ENCODE measurements at places on chromosomes 11 and 22.

- no peak for DNase-seq
Observed at GRCh38 chr22:43529934-43530333, 118.1 kb downstream of the MPPED1 start.

GRCh38 chr11:125945797-125946520 is at the start of gene VSIG10L2:
VSIG10L2 (plus strand) TSS chr11:125946044; CDS start chr11:125946056, 12 bp downstream.
- no peak for DNase-seq

DNA sequence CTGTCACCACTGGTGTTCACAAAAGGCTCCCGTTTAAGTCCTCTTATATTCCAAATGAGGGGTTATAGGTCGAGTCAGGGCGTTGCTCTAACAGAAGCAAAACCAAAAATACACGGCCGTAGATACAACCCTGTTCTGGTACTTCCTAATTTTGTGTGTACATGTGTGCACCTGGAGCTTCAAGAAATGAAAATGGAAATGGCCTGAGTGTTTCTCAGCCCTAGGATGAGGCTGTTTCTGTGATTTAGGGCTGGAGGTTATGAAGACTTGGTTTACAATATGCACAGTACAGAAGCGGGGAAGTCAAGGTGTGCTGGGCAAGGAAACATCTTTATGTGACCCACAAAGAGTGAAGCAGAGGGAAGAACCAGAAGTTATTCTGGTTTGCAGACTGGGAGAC is 110.4 kb upstream of the OR4B1 start:
- no peak for DNase-seq

GRCh38 chr22:43566021-43566420 is 154.2 kb downstream of the MPPED1 start:
- no peak for DNase-seq

DNA sequence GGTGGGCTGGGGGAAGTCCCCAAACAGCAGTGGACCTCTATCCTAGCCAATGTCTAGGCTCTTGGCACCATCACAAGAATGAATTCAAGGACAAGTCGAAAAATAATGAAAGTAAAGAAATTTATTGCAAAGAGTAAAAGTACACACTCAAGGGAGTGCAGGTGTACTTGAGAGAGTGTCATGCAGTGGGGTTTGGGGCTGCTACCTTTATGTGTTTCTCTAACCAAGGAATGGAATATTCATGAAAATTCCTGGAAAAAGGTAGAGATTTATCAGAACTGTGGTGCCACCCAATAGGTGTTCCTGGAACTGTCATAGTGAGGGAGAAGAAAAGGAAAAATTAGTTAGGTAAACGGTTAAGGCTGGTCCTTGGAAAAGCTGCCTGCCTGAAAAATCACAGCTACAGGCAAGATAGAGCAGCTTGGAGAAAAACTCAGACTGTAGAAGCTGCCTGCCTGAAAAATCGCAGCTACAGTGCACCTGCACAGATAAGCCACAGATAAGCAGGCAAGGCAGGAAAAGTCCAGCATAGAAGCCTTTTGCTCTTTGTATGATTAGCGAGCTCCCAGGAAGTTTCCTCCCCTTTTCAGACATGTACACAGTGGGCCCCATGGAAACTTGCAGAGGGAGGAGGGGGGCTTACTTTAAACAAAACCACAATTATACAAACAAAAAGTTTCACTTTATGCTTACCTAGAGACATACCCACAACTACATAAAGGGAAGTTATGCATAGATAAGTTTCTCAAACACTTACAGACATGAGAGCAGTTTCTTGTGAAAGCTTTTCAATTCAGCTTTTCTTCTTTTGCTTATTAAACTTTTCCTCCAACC is 71.4 kb upstream of the B3GNT6 start:
- DNase-seq: no peak

DNA sequence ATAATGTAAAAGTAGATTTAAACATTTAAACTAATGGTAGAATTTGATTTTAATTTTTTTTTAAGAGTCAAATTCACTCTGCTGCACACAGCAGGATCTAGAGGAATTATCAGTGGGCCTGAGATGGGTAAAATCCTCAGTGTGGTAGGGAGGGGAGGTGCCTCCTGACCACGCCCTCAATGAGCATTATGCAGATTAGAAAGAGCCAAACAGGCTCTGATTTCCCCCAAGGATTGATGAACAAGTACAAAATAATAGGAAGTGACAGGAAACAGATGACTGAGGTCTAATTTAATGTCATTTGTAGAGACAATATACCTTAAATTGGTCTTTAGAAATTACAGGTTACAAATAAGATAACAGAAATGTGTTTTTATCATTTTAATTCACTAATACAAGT is 155.2 kb downstream of the DCDC1 start:
- no peak for DNase-seq

DNA sequence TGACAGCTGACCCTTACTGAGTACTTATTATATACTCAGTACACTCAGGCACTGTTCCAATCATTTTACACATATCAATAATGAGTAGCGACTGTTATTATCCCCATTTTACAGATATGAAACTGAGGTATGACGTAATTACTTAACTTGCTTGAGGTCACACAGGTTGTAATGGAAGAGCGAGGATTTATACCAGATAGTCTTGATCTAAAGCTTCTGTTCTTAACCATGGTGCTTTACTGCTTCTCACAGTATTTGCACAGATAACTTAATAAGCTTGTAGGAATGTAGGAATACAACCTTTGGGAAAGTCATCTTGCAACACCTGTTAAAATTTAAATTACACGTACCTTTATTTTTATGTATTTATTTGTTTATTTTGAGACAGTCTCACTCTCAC is 31.7 kb upstream of the TMEM135 start:
- DNase-seq: no peak

DNA sequence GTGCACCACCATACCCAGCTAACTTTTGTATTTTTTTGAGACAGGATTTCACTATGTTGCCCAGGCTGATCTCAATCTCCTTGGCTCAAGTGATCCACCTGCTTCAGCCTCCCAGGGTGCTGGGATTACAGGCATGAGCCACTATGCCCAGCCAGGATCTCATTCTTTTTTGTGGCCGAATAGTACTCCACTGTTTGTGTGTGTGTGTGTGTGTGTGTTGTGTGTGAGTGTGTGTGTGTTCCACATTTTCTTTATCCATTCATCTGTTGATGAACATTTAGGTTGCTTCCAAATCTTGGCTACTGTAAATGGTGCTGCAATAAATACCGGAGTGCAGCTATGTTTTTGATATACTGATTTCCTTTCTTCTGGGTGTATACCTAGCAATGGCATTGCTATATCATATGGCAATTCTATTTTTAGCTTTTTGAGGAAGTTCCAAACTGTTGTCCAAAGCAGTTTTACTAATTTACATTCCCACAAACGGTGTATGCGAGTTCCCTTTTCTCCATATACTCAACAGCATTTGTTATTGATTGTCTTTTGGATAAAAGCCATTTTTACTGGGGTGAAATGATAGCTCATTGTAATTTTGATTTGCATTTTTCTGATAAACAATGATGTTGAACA is 105.4 kb downstream of the TTC28 start:
- no peak for DNase-seq

DNA sequence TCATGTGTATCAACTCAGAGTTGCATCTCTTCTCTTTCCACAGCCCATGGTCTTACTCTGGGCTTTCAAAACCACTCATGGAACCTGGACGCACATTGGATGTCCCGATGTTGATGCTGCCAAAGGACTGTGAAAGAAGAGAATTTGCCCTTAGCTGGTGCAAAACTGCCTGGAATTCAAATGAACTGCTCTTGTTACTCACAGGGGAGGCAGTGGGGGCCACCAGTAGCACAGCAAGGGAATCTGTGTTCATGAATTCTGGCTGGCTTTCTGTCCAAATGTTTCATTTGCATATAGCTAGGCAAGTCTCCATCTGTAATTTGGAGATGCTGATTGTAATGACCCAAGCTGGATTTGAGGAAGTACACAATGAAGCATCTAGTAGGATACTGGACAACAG is 24.9 kb downstream of the LMO2 start:
- no peak for DNase-seq

DNA sequence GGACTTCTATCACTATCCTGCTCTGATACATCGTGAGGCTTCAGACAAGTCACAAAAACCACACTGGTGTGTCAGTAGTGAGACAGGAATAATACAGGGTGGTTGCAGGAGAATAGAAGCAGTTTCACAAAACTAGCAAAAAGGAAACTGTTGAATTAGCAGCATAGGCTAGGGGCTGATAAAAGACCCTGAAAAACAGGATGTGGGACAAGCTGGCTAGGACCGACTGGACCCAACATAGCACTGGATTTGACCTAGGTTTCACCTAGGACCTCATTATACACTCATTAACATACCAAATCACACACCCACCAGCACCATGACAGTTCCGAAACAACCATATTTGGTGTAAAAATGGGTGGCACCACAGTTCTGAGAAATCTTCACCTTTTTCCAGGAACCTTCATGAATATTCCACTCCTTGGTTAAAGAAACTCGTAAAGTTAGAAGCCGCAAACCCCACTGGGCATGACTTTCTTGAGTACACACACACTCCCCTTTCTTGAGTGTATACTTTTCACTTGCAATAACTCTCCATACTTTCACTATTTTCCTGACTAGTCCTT is 76.2 kb downstream of the SLC1A2 start:
- DNase-seq: no peak

- peak; percentile 47 for DNase-seq
Observed at GRCh38 chr11:6402561-6402981, 12.3 kb downstream of the SMPD1 start.

DNA sequence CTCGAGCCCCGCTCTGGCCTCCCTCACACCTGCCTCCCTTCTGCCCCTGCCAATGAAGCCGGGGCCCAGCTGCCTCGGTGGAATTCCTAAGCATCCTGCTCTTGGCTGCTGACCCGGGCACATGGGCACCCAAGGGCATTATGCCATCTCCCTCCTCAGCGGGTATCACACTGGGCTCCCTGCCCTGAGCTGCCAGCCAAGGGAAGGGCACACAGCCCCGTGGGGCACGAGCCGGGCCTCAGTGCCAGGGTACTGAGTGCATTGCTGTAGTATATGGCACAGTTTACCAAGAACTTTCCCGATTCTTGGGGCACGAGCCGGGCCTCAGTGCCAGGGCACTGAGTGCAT is 43.8 kb upstream of the JAM3 start:
- no peak for DNase-seq

DNA sequence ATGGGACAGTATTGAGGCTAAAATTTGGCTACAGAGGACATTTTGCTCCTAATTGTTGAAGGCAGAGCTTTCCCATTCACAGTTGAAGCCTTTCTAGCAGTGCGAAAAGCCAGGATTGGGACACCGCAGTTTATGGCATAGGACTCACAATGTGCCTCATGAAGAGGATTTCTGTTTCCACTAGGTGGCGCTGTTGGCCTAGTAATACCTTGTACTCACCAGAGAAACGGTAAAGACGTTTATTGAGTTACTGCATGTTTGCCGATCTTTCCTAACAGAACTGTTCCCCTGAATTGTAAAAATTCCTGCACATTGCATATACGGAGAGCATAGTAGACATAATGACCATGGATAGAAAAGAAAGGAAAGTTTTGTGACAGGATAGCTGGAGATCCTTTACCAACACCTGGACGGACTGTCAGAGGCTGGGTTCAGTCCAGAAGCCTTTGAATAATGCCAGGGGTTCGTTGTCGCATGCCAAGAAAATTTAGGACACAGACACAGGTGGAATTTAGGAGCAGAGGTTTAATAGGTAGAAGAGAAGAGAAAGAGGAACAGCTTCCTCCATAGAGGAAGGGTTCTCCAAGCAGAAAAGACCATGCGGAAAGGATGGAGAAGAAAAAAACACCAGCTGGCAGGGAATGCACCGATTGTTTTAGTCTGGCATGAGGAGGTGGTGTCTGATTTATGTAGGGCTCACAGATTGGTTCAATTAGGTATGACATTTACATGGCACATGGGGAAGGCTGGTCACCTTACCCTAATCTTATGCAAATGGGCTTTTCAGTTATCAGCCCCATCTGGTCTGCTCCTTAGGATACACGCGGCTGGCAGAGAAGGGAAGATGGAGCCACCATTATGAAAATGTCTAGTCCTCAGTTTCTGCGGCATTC is 10.8 kb upstream of the OR51D1 start:
- DNase-seq: no peak

- DNase-seq: no peak
Observed at GRCh38 chr22:28909375-28909774, 26.0 kb downstream of the ZNRF3 start.

GRCh38 chr11:44840085-44840478 is 110.6 kb downstream of the TP53I11 start:
- DNase-seq: no peak

Data from activated T-helper 1 cell treated with anti-CD3 and anti-CD28 coated beads, Interleukin-2, amount 50 U/mL, for 16 hours (primary cell).